ENCODE measurements at places on chromosomes 7 and 10.

GRCh38 chr7:148289630-148290029 is 300.9 kb upstream of the C7orf33 start:
- no peak for DNase-seq

DNA sequence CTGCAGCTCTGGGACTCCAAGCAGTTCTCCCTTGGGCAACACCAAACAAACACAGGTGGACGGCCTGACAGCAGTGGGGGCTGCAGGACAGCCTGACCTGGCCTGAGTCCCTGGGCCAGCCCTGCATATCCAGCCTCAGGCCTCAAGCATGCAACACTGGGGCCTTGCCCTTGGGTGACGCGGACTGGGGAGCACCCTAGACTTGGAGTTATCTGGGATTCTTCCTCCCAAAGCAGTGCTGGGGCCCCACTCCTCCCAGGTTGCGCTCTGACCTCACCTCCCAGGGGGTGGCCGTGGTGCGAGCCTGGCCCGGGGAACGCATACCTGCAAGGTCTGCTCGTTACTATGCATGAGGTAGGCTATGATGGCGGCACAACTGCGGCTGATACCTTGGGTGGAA is 6.2 kb upstream of the TMEM120A start:
- DNase-seq = no peak

DNA sequence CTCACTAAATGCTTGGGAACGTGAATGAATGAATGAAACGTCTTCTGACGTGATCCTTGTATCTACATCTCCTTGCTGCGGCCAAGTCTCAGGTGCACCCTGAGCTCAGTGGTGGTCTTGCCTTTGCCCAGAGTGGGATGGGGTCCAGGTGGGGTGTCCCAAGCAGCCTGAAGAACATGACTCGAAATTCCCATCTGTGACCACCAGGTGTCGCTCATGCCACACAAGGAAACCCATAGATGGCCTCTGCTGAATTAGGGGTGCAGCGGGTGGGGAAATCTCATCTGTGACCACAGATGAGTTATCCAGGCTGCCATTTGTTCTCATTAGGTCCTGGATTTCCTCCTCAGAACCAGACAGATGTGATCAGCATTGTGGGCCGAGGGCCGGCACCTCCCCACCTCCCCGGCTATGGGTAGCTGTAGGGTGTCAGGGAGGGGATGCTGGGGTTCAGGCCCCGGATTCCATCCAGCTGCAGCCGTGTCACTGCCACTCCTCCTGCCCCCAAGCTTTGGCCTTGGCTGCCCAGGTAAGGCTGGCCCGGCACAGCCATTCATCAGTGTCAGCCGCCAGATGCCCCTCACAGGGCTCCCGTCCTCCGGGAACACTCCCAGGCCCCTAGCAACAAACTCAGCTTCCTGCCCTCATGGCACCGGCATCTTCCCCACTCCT is 21.0 kb upstream of the GNA12 start:
- DNase-seq = peak; percentile 76

- no peak for DNase-seq
These were observed 73.0 kb upstream of the LRRC4 start for GRCh38 chr7:128104108-128104742.

- DNase-seq = no peak
These were observed 4.3 kb upstream of the YKT6 start for GRCh38 chr7:44196450-44196872.

DNA sequence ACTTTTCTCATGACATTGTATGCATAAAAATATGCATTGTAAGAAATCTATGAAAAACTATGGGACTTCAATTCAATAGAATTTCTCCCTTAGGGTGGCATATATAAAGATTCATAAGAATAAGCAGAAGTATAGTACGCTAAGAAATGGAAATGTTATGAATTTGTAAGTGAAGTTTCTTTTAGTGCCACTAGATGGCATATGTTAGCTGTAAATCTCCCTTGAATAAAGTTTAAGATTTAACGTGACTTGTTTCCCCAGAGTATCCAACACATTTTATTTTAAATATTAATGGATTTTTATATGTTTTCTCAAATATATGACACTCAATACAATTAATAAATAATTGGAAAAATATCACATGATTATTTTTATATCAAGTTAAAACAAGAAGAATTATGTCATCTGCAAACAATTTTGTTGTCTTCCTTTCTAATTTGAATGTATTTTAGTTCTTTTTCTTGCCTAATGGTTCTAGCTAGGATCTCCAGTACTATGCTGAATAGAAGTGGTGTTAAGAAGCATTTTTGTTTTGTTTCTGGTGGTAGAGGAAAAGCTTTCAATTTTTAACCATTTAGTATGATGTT is 287.2 kb downstream of the HGF start:
- DNase-seq = peak; percentile 50

- no peak for DNase-seq
These were observed 3.5 kb upstream of the FAM171A1 start for GRCh38 chr10:15374566-15374965.

DNA sequence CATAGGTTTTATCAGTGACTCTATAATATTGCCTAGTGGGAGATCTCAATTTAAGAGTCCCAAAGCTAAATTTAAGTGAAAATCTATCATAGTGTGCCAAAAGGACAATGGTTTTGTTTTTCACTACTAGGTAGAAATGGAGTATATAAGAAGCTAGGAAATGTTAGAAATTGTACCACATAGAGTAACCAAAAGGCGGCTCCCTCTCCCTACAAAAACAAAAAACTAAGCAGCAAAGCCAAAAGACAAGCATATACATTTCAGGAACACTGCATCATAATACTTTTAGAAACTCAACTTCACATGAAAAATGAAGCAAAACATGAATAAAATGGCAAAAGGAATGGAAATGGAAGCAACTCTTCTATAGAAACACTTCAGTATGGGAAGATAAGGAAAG is 271.6 kb downstream of the CACNA2D1 start:
- peak; percentile 45 for DNase-seq

GRCh38 chr10:89392974-89393373 is 551 bp downstream of the IFIT1 start:
- DNase-seq = no peak

GRCh38 chr7:23956772-23957576 is 247.0 kb downstream of the STK31 start:
- no peak for DNase-seq

GRCh38 chr10:12455766-12456165 is 106.4 kb downstream of the CAMK1D start:
- DNase-seq = no peak

DNA sequence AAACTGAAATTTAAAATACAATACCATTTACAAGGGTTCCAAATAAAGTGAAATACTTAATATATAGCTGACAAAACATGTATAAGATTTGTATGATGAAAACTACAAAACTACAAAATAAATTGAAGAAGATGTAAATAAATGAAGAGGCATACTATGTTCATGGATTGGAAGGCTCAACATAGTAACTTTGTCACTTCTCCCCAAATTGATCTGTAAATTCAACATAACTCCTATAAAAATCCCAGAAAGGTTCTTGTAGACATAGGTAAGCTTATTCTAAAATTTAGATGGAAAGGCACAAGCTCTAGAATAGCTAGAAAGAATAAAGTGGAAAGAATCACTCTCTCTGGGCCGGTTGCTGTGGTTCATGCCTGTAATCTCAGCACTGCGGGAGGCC is 24.2 kb upstream of the NFKB2 start:
- DNase-seq = no peak

DNA sequence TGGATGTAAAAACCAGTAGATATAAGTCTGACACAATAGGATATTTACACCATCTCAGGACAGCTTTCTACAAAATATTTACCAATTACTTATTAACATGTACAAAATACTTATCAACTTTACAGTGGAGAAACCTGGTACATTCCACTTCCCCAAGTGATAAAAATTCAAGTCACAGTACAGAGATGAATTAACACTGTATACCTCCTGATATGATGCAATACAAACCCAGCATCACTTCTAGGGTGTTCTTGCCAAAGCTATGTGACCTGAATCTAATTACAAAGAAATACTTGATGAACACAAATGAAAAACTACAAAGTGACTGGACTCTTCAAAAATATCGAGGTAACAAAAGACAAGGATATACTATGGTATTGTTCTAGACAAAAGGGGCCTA is 156.4 kb upstream of the FGFR2 start:
- no peak for DNase-seq

DNA sequence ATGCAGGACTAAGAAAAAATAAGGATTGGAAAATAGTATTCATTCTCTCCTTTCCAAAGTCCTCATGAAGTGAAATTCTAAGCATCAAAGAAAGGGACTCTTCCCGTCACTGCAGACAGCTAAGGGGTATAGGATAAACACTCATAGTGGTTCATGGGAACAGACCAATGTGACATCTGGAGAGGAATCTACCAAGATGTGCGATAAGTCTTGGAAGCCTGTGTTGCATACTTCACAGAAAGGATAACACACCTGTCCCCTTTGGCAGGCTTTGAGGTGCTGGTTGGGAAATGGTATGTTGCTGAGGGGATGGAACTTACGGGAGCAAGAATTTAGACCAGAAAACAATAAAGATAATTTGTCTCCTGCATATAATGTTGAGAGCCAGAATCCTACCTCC is 248.1 kb downstream of the ARHGAP21 start:
- DNase-seq = no peak

DNA sequence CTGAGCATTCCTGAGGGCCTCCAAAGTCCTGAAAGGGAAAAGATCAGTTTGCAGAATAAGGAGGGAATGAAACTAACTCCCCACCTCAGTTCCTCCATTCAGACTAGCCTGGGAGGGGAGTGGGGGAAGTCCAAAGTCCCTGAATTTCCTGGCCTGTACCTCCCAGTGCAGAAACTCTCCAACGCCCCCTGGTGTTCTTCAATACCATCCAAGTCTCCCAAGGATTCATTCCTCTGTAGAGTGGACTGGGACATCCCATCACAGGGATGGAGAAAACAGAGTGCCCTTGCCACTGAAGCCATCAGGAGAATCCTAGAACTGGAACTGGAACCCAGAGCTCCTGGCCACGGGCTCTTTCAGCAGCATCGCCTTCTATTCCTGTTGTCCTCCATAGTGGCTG is 1.6 kb upstream of the COL13A1 start:
- peak; percentile 15 for DNase-seq

DNA sequence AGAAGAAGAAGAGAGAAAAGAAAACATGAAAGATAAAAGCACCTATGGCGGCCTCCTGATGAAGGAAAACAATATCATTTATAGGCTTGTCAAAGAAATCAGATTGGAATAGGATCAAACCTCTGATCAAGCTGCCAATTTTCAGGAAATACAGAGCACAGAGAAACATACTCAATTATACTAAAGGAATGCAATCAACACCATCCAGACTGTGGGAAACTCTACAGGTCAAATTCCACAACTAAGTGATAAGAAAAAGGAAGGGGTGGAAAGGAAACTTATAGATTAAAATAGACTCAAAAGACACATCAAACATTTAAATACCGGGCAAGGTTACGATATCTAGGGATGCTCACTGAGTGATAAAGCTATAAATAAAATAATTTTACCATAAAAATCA is 39.3 kb downstream of the AOAH start:
- DNase-seq = no peak

GRCh38 chr7:133135451-133135850 is 53.6 kb upstream of the CHCHD3 start:
- no peak for DNase-seq

GRCh38 chr7:46832136-46832535 is 749.8 kb downstream of the TNS3 start:
- no peak for DNase-seq

GRCh38 chr10:71603150-71603549 is 116.4 kb downstream of the C10orf105 start:
- no peak for DNase-seq

DNA sequence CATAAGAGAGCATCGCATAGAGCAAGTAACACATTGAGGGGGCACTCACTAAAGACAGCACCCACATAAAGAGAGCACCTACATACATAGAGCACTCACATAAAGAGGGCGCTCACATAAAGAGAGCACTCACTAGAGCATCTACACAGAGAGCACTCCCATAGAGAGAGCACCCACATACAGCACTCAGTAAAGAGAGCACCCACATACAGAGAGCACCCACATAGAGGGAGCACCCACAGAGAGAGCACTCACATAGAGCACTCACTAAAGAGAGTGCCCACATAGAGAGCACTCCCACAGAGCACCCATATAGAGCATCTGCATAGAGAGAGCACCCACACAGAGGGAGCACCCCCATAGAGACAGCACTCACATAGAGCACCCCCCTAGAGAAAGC is 47.8 kb downstream of the INSIG1 start:
- no peak for DNase-seq

DNA sequence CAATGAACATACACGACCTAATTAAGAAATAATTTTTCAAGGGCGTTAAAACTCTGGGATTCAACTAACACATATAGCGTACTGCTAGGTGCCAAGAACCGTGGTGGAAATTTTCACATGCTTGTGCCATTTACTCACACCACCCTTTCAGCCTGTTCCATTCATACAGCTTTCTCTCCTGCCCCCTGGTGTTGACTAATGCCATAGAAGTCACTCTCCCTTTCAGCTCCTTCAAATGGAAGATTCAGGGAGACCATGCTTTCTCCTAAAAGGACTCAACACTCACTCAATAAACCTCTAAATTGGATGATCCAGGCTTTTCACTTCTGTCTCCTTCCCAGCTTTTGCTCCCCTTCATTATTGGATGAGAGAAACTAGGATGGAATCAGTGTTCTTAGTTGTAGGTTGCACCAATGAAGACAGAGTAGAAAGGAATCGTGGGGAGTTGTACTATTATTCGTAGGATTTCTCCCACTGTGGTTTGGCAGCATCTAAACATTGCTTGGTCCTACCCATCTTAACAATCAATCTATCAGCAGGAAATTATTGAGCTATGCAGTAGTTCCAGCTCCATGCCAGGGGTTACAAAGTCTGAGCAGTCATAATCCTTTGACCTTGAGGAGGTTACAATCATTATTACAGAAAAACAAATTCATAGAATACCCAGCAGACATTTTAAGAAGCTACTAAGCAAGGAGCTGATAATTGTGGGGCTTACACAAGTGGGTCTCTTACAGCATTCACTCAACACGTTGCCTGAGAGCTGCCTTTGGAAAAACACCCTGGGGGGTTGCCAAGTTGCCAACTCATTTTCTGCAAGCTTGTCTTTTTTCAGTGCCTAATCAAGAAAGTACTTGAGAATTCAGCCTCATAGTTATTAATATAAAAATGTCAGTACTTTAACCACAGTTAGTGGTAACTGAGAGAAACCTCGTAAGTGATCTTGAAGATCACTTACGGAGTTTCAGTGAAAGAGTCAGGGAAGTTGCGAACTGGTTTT is 2.8 kb upstream of the PPP1R3C start:
- DNase-seq = peak; percentile 89

- DNase-seq = no peak
These were observed 202.6 kb downstream of the GALNT17 start for GRCh38 chr7:71334541-71334940.

DNA sequence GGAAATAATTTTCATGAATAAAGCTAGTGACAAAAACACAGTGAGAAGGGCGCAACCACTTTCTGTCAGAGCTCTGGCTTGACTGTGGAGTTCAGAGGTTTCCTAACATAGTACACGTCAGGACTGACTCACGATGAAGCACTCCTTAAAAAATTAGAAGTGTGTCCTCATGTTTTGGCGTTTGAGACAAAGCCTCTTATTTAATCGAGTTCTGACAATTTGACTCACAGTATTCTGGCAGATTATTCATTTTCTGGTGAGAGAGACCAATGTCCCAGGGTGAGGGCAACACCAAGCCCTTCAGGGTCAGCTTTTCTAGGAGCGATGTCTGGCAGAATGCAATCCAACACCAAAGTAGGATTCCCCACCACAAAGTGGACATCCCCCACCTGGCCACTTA is 108.7 kb downstream of the DIP2C start:
- no peak for DNase-seq

- DNase-seq = no peak
These were observed 16.9 kb downstream of the SHH start for GRCh38 chr7:155795401-155795800.
